ENCODE measurements at places on chromosomes 7 and 10. TPM values are rescaled to one million over a fixed set of nuclear protein-coding genes. Genes with fewer than 3 reads are reported as not detected.

Gene CDHR3
- polyA plus RNA-seq, result 1.0 TPM

Gene PRXL2A
- 87.4 TPM for polyA plus RNA-seq

Gene CROT
- 10.6 TPM for polyA plus RNA-seq

Gene ABCA13
- polyA plus RNA-seq, result 0.32 TPM

Gene FRA10AC1
- polyA plus RNA-seq, result 2.5 TPM

Gene COL28A1
- polyA plus RNA-seq, result 0.08 TPM

- DNase-seq, result no peak
Observed at GRCh38 chr10:64261092-64261491, 739.9 kb downstream of the REEP3 start.

- no peak for DNase-seq
Observed at GRCh38 chr10:79406683-79407422, 38.6 kb downstream of the ZCCHC24 start.

DNA sequence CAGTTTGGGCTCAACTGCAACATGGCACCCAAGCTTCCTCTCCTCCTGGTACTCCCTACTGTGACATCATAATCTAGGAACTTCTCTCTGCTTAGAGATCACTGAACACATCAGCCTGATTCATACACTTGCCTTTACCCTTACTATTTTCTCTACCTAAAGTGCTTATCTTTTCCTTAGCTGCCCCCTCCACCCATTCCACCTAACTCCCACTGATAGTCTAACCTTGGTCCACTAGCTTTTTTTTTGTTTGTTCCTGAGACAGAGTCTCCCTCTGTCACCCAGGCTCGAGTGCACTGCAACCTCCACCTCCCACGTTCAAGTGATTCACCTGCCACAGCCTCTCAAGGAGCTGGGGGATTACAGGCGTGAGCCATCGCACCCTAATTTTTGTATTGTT, 15.9 kb downstream of the CUL2 start:
- no peak for DNase-seq

GRCh38 chr7:105643384-105643783, 62.1 kb upstream of the EFCAB10 start:
- no peak for DNase-seq

GRCh38 chr10:103896225-103896624, 21.8 kb downstream of the STN1 start:
- no peak for DNase-seq

GRCh38 chr7:44279286-44279685, 46.1 kb downstream of the CAMK2B start:
- no peak for DNase-seq

- DNase-seq, result no peak
Observed at GRCh38 chr7:143429770-143430698, 13.2 kb upstream of the TAS2R60 start.

DNA sequence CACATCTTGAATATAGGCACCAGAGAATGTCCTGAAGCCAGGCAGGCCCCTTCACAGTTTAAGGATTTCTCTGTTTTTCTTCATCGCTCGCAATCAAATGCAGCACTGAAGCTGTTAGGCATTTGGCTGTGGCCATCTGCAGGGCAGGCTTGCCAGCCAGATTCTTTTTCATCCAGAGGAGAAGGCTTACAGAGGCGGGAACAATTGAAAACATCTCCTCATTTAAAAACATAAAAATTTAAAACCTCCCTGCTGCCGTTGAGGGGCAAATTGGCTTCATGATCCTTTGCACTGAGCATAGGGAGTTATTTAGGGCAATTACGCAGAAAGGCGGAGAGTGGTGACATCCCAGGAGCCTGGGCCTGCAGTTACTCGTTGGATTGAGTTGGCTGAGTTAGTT, 500.0 kb downstream of the TYW1 start:
- no peak for DNase-seq

- DNase-seq, result no peak
Observed at GRCh38 chr7:141585592-141586510, 34.6 kb downstream of the AGK start.

DNA sequence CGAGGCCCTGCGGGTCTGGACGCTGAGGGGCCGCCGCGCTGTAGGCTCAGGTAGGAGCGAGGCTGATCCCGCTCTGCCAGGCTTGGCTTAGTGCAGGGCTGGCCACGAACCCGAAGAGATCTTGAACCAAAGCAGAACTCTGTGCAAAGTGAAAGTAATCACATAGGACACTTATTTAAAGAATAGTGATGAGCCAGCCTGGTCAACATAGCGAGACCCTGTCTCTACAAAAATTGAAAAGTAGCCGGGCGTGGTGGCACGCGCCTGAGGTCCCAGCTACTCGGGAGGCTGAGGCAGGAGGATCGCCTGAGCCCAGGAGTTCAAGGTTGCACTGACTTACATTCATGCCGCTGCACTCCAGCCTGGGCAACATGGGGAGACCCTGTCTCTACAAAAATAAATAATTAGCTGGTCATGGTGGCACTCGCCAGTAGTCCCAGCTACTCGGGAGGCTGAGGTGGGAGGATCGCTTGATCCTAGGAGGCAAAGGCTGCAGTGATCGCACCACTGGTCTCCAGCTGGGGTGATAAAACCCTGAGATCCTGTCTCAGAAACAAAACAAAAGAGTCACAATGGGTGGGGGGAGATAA, 541 bp downstream of the ZSCAN25 start:
- DNase-seq, result no peak

GRCh38 chr7:74289659-74290552, 699 bp downstream of the CLIP2 start:
- DNase-seq, result no peak

- no peak for DNase-seq
Observed at GRCh38 chr7:1910827-1911226, 240.8 kb downstream of the ELFN1 start.

Measured in liver (tissue), 10 donors.